Activated naive CD4-positive, alpha-beta T cell treated with anti-CD3 and anti-CD28 coated beads, Interleukin-2, amount 50 U/mL, for 72 hours (primary cell): ENCODE measurements at places on chromosomes 6 and 20. TPM values are rescaled to one million over a fixed set of nuclear protein-coding genes. Genes with fewer than 3 reads are reported as not detected.
A peak's percentile ranks its signal among the peaks of the same experiment; 100 is the strongest.

Gene PIM1
- total RNA-seq = 280 TPM

- no peak for DNase-seq
Observed at GRCh38 chr20:44924541-44924940, 14.7 kb downstream of the PABPC1L start.

- no peak for DNase-seq
Observed at GRCh38 chr20:17558154-17558940, 11.5 kb upstream of the DSTN start.

DNA sequence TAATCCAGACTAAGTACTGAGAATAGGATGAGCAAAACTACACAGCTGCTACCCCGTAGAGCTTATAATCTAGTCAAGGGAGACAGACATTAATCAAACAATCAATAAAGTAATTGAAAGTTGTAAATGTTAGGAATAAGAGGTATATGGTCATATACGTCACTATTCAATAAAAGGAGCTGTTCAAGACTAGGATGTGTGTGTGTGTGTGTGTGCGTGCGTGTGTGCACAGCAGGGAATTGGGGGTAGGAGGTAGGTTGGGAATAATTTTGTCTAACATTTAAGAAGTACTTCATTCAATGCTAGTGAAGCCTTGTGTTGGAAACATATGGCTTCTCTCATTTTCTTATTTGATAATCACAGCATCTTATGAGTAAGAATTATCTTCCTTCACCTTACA is 41.8 kb downstream of the SESN1 start:
- DNase-seq = no peak

- no peak for DNase-seq
Observed at GRCh38 chr6:167826230-167826895, 348 bp upstream of the AFDN start.

- DNase-seq = no peak
Observed at GRCh38 chr6:66772800-66773199, 1065.8 kb upstream of the EYS start.

- DNase-seq = no peak
Observed at GRCh38 chr6:35410131-35410530, 42.0 kb upstream of the FANCE start.

GRCh38 chr6:57221936-57222742 is at the start of gene RAB23:
Gene RAB23, minus strand, starts transcription at chr6:57222307. Its CDS starts 11,927 bp downstream, at chr6:57210380.
- peak; percentile 92 for DNase-seq
